Ovary (tissue), 10 donors: ENCODE measurements at places on chromosomes 1 and 21. TPM values are rescaled to one million over a fixed set of nuclear protein-coding genes. Genes with fewer than 3 reads are reported as not detected.

Gene GJA8
- not detected for polyA plus RNA-seq

Gene ZBTB21
- polyA plus RNA-seq: 6.2 TPM

DNA sequence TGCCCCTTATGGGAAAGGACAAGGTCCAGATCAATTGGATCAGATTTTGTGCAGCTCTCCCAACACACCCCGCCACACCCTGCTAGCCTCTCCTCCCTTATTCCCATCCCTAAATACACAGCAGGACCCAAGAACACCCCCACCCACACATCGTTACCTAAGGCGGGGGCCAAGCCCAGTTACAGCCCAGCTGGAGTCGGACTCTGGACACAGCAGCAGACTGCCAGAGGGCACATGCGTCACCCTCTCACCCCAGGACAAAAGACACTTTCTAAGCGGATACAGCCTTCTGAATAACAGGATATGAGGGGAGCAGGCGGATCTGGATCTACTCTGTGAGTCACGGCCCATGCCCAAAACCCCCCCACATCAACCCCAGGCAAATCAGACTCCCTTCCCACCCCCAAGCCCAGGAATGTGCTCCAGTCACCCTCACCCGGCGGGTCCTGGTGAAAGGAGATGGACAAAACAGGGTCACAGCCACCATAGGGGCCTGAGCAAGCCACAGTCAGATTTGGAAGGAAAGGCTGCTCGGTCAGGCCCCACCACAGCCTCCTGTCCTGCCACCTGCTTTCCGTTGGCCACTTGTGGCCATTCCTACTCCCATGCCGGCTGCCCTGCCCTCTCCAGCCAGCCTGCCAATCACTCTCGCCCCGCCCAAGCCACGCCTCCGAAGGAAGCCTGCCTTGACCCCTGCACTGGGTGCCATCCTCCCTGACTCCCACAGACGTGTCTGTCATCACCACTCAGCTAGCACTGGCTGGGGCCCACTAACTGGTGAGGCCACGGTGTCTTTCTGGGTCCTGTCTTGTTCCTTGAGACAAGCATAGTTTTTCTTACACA is 4.0 kb downstream of the S100A16 start:
- no peaks in the 10 kb centered on the region for H3K36me3 ChIP-seq
- H3K27ac ChIP-seq: peak overlapping the region; percentile 72
- peak overlapping the region; percentile 24 for H3K4me3 ChIP-seq

DNA sequence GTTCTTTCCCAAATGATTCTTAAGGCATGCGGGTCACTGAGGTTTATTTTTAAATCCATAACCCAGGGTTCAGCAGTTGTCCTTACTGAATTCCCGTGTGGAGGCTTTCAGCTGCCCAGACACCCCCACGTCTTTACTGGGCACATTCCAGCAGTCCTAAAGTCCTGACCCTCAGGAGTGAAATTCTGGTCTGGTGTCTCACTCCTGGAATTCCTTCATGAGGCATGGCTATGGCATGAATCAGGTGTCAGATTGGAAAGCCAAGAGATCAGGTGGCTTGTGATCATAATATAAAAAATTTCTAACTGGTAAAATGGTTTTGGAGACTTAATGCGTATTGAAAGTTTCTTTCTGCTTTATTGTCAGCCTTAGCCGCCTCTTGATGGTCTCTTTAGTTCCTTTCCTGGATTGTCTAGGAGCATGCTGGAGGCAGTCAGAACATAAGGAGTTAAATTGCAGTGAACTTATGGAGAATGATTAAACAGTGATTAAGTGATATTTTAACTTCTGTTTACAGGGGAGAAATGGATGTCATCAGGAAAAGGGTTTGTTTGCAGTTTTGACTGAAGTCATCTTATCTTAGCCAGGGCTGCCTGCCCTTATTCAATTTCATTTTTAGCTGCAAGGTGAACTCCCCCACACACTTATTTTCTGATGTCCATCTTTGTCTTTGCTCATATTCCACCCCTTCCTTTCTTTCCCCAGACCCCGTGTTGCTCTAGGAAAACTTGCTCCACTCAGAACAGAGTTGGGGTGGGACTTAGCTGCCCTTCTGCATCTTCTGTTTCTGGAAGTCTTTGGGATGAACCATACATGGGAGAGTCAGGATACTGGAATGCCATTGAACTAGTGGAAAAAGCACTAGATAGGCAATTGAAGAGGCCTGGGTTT is 25.7 kb upstream of the MACF1 start:
- peaks cover 10% of the 10 kb centered on the region for H3K4me1 ChIP-seq
- H3K36me3 ChIP-seq: no peaks in the 10 kb centered on the region
- H3K4me3 ChIP-seq: no peak overlapping the region
- H3K27ac ChIP-seq: no peak overlapping the region
- no peaks in the 10 kb centered on the region for H3K27me3 ChIP-seq

- H3K36me3 ChIP-seq: no peaks in the 10 kb centered on the region
- no peaks in the 10 kb centered on the region for H3K4me1 ChIP-seq
- no peaks in the 10 kb centered on the region for H3K27me3 ChIP-seq
- no peak for DNase-seq
- H3K4me3 ChIP-seq: no peak overlapping the region
- H3K27ac ChIP-seq: no peak overlapping the region
Observed at GRCh38 chr1:107914119-107914765, 50.7 kb downstream of the VAV3 start.

Gene HHIPL2
- 0.57 TPM for polyA plus RNA-seq

- no peak overlapping the region for H3K27ac ChIP-seq
- H3K4me3 ChIP-seq: no peak overlapping the region
- no peaks in the 10 kb centered on the region for H3K36me3 ChIP-seq
- DNase-seq: no peak
- no peaks in the 10 kb centered on the region for H3K27me3 ChIP-seq
- H3K4me1 ChIP-seq: peaks cover 2% of the 10 kb centered on the region
Observed at GRCh38 chr1:218865591-218865990, 308.1 kb upstream of the LYPLAL1 start.

GRCh38 chr1:218575856-218576255 is 230.7 kb downstream of the TGFB2 start:
- no peak overlapping the region for H3K4me3 ChIP-seq
- DNase-seq: no peak
- H3K4me1 ChIP-seq: no peaks in the 10 kb centered on the region
- H3K36me3 ChIP-seq: no peaks in the 10 kb centered on the region
- H3K27ac ChIP-seq: no peak overlapping the region

Gene FCGR1A
- polyA plus RNA-seq: 7.4 TPM

- H3K4me3 ChIP-seq: no peak overlapping the region
- no peak for DNase-seq
- H3K4me1 ChIP-seq: peaks cover 14% of the 10 kb centered on the region
- H3K27ac ChIP-seq: no peak overlapping the region
Observed at GRCh38 chr1:202800742-202801141, 7.5 kb downstream of the KDM5B start.

DNA sequence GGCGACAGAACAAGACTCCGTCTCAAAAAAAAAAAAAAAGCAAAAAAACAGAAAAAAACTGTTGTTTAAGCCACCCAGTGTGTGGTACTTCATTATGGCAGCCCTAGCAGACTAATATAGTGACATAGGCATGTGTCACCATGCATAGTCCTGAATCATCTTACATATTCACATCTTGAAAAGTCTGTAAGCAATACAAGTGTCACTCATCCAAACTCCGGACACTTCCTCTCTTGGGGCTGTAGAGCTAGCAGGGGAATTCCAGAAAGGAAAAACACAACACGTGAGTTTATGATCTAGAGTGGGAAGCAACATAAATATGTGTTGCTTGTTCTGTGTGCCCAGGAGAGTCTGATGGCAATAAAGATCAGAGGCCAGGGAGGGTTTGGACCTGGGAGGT is 81.6 kb upstream of the KCNE2 start:
- peaks cover 6% of the 10 kb centered on the region for H3K4me1 ChIP-seq
- no peak overlapping the region for H3K4me3 ChIP-seq
- no peaks in the 10 kb centered on the region for H3K27me3 ChIP-seq
- DNase-seq: no peak
- H3K27ac ChIP-seq: no peak overlapping the region

DNA sequence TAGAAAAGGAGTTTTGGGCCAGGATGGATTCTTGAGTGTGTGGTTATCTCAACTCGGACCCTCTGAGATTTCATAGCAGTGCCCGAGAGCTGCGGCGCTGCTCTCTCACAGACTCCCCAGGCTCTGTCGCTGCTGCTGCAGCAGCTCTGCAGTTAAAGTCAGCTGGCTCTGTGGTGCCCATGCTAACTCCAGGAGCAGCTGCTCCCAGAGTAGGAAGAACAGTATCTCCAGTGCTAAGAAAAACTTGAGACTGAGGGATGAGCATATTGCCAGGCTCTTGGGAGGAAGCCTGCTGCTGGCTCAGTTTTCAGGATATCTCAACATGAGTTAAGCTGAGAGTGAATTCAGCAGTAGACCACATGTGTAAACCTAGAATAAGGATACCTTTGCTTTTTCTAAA is 4.5 kb downstream of the LCE2D start:
- H3K27ac ChIP-seq: no peak overlapping the region
- H3K4me1 ChIP-seq: no peaks in the 10 kb centered on the region
- H3K36me3 ChIP-seq: no peaks in the 10 kb centered on the region
- no peak overlapping the region for H3K4me3 ChIP-seq

Gene S100A7
- polyA plus RNA-seq: not detected

DNA sequence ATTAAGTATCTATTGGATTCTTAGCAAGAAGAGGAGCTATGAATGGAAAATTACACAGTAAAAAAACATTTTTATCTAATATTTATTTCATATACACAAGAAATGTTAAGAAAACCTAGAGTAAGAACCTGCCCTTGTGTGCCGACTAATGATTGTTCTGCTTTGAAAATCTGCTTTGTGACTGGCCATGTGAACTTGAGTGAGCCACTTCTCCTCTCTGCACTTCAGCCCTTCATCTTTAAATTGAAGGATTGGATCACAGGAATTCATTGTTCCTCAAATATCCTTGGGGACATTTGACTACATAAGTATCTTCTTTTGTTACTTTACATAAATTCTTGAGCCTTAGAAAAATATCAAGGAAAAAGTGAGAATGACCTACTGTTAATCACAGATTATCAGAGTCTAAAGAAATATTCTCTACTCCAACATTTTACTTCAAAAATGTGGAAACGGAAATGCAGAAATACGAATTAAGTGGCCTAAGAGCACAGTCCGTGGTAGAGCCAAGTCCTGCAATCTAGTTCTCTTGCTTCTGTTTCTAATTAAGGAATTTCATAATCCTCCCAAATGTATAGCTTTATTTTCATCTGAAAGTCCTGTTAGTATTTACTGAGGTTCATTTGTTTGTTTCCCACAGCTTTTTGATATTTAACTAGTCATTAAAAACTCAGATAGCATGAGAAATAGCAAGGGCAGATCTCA is 46.3 kb upstream of the SAMSN1 start:
- H3K4me1 ChIP-seq: no peaks in the 10 kb centered on the region
- no peaks in the 10 kb centered on the region for H3K27me3 ChIP-seq
- H3K27ac ChIP-seq: no peak overlapping the region
- DNase-seq: no peak
- H3K4me3 ChIP-seq: no peak overlapping the region

Gene SLC44A3
- polyA plus RNA-seq: 31.3 TPM

GRCh38 chr1:243447844-243448243 is 192.0 kb downstream of the SDCCAG8 start:
- no peak overlapping the region for H3K27ac ChIP-seq
- no peak for DNase-seq
- peaks cover 4% of the 10 kb centered on the region for H3K4me1 ChIP-seq
- no peak overlapping the region for H3K4me3 ChIP-seq
- H3K36me3 ChIP-seq: no peaks in the 10 kb centered on the region
- H3K27me3 ChIP-seq: no peaks in the 10 kb centered on the region

GRCh38 chr1:243848858-243849420 is 1.1 kb downstream of the AKT3 start:
- H3K36me3 ChIP-seq: no peaks in the 10 kb centered on the region
- H3K27me3 ChIP-seq: no peaks in the 10 kb centered on the region
- peak; percentile 78 for DNase-seq
- peak overlapping the region; percentile 62 for H3K4me3 ChIP-seq
- no peaks in the 10 kb centered on the region for H3K4me1 ChIP-seq

DNA sequence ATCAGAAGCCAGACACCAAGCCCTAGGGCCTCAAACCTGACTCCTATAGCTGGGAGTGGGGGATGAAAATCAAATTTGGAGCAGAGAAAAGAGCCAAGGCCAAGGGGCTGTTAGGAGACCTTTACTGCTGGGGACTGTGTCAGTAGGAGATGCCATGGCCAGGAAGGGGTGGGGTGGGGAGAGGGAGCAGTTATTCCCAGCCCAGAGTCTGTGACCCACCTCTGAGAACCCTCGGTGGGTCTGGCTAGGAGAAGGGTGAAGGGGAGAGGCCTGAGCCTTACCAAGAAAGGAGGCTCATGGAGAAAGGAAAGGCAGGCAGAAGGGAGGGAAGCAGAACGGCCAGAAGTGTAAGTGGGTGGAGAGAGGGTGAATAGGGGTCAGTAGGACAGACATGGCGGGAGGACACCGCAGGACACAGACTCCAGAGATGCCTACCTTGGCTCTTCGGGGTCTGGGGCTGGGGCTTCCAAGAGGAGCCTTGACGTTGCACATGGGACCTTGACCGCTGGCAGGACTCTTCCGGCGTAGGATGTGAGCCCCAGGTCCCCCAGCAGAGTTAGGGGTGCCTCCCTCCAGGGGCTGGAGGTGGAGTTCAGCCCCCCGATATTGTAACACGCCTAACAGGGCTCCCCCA is 1.2 kb downstream of the ADAMTS4 start:
- H3K27me3 ChIP-seq: no peaks in the 10 kb centered on the region
- H3K36me3 ChIP-seq: no peaks in the 10 kb centered on the region
- peak overlapping the region; percentile 44 for H3K4me3 ChIP-seq
- no peak for DNase-seq
- H3K27ac ChIP-seq: peak overlapping the region; percentile 84

Gene CDA
- polyA plus RNA-seq: 2.8 TPM

DNA sequence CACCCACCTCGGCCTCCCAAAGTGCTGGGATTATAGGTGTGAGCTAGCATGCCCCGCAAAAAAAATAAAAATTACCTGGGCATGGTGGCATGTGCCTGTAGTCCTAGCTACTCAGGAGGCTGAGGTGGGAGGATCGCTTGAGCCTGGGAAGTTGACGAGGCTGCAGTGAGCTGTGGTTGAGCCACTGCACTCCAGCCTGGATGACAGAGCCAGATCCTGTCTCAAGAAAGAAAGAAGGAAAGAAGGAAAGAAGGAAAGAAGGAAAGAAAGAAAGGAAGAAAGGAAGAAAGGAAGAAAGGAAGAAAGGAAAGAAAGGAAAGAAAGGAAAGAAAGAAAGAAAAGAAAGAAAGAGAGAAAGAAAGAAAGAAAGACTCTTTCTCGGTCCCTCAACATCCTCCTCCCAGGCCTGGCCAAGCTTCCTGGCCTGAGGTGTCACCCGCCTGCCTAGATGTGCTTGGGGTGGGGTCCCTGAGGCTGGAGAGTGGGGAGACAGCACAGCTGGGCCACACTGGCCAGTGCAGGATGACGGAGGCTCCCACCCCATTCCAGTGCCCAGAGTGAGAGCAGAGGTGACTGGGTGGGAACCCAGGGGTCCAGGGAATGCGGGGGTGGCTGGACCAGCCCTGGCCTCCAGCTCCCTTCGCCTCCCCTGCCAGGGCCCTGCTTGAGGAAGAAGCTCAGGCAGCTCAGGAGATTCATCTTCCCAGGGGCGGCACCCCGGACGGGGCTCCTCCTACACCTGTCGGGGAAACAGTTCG is 10.2 kb upstream of the GNB1 start:
- no peak for DNase-seq
- H3K36me3 ChIP-seq: no peaks in the 10 kb centered on the region
- H3K4me1 ChIP-seq: peaks cover 4% of the 10 kb centered on the region
- H3K4me3 ChIP-seq: no peak overlapping the region
- no peak overlapping the region for H3K27ac ChIP-seq
- no peaks in the 10 kb centered on the region for H3K27me3 ChIP-seq

Gene MFAP2
- polyA plus RNA-seq: 70.8 TPM
